ENCODE measurements at places on chromosomes 5 and 9. TPM values are rescaled to one million over a fixed set of nuclear protein-coding genes. Genes with fewer than 3 reads are reported as not detected.

The GADD45G gene
- total RNA-seq = 37.1 TPM

The CYLC2 gene
- total RNA-seq = not detected

The MEGF10 gene
- total RNA-seq = 0.19 TPM

The BAAT gene
- not detected for total RNA-seq

The ZNF367 gene
- 5.1 TPM for total RNA-seq

The PCDHGA2 gene
- total RNA-seq = 1.7 TPM

The PCA3 gene
- total RNA-seq = not detected

The PGM5 gene
- total RNA-seq = 30.5 TPM

The WNT8A gene
- total RNA-seq = not detected

The TTC16 gene
- not detected for total RNA-seq

The PROB1 gene
- total RNA-seq = 0.85 TPM

The FCN2 gene
- total RNA-seq = not detected

The SLC6A19 gene
- 531 TPM for total RNA-seq

The TPPP gene
- 17.4 TPM for total RNA-seq

The NDUFAF2 gene
- 8.6 TPM for total RNA-seq

The ZDHHC11 gene
- total RNA-seq = 20.6 TPM

The ZFP37 gene
- total RNA-seq = 1.3 TPM

The POLE3 gene
- total RNA-seq = 15.3 TPM

The LEAP2 gene
- total RNA-seq = 20.1 TPM

The PCDHGA12 gene
- total RNA-seq = 1.4 TPM

The FRMPD1 gene
- total RNA-seq = 0.40 TPM

The IRF1 gene
- total RNA-seq = 127 TPM

The RFESD gene
- 1.7 TPM for total RNA-seq

The DIPK1B gene
- 3.4 TPM for total RNA-seq

The ANKRD18A gene
- 6.7 TPM for total RNA-seq

The LHX3 gene
- not detected for total RNA-seq

The HK3 gene
- total RNA-seq = 2.7 TPM

The BTNL8 gene
- total RNA-seq = 337 TPM

The SPATA31D4 gene
- total RNA-seq = not detected

The DBN1 gene
- 14.2 TPM for total RNA-seq

The CERCAM gene
- total RNA-seq = 7.4 TPM

The SMIM23 gene
- total RNA-seq = not detected

The FSTL4 gene
- total RNA-seq = not detected

The ADAMTS19 gene
- 0.88 TPM for total RNA-seq

The PHYHD1 gene
- total RNA-seq = not detected

The ALDH1B1 gene
- total RNA-seq = 42.0 TPM

The NPDC1 gene
- total RNA-seq = 66.0 TPM

The GFRA3 gene
- total RNA-seq = not detected

The PCDHA9 gene
- total RNA-seq = 0.83 TPM

The CFAP90 gene
- not detected for total RNA-seq

The FOXD4L3 gene
- not detected for total RNA-seq

The ORM2 gene
- not detected for total RNA-seq

The C1QTNF3 gene
- total RNA-seq = 33.0 TPM

The DMRT3 gene
- not detected for total RNA-seq

The SYK gene
- 55.5 TPM for total RNA-seq

The ZDHHC11B gene
- total RNA-seq = 11.1 TPM

The GRXCR2 gene
- not detected for total RNA-seq

The CCNI2 gene
- 7.1 TPM for total RNA-seq

The FAM221B gene
- total RNA-seq = not detected

The ABCA1 gene
- 18.4 TPM for total RNA-seq

All from Peyer's patch (tissue), 4 donors.